Renal pelvis (tissue), 12 donors: ENCODE measurements at places on chromosomes 12 and 14.

GRCh38 chr14:61753631-61754030 lies 8.6 kb upstream of the SNAPC1 start:
- no peak for DNase-seq

- DNase-seq, result no peak
Observed at GRCh38 chr14:95498622-95499353, 17.7 kb downstream of the SYNE3 start.

DNA sequence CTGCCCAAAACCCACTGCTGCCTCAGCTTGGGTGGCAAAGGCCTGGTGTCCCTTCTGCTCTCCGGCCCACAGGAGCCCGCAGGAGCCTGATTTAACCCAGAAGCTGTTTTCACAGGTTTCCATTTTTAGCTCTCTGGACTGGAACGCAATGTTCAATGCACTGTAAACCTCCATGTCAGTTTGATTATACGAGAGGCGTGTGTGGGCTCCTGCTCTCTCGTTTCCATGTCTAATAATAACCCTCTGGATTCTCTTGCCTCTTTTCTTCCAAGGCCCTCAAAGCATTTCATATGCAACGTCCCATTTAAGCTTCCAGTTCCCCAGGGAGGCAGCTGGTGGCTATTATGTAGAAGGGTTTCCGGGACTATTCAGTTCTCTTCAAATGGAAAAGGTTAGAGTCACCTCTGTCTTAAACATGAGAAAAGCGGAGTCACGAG lies 161.1 kb downstream of the SUDS3 start:
- DNase-seq, result no peak

- no peak for DNase-seq
Observed at GRCh38 chr12:128819293-128820144, 4.2 kb downstream of the SLC15A4 start.

GRCh38 chr12:99231031-99231430 lies 416.5 kb upstream of the GARIN6 start:
- no peak for DNase-seq
